ENCODE measurements at places on chromosomes 6 and 20.

DNA sequence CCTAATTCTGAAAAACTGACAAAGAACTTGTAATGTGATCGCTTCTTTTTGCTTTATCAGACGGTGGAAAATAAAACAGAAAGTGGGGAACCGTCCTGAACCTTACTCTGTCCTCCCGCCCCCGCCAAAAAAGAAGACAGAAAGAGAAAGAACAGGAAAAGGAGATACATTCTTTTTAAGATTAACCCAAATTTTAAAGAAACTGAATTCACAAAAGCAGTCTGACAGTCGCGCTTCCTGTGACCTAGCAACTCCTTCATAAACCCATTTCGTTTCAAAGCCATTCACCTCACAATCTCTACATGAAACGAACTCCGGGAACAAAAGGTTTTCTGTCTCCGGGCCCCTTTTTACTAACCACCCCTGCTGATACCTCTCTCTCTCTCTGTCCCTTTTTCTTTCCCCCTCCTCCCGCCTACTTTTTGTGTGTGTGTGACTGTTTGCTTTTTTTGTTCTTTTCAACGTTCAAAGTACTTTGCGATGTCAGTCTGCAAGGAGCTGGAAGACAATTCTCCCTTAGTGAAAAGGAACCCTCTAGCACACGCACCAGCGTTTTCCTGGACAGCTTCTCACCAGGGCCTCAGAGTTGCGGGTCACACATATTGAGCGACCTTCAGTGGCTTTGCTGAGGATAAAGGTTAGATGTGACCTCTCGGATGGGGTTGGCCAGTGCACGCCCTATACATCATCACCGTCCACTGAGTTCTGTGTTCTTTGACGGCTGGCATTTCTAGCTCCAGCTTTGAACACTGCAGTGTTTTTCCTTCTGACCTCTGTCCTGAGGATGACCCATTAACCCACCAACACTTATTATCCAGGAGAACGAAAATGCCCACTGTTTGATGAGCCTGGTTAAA, 530 bp upstream of the NEDD9 start:
- no peak for DNase-seq

- DNase-seq, result no peak
These were observed 28.5 kb upstream of the ADGRF4 start for GRCh38 chr6:47669684-47670513.

- no peak for DNase-seq
These were observed 61.5 kb downstream of the SEL1L2 start for GRCh38 chr20:13928901-13929300.

- DNase-seq, result no peak
These were observed 111.6 kb upstream of the TENT5A start for GRCh38 chr6:81864124-81864523.

- no peak for DNase-seq
These were observed 9.8 kb downstream of the RIMS4 start for GRCh38 chr20:44800391-44801046.

DNA sequence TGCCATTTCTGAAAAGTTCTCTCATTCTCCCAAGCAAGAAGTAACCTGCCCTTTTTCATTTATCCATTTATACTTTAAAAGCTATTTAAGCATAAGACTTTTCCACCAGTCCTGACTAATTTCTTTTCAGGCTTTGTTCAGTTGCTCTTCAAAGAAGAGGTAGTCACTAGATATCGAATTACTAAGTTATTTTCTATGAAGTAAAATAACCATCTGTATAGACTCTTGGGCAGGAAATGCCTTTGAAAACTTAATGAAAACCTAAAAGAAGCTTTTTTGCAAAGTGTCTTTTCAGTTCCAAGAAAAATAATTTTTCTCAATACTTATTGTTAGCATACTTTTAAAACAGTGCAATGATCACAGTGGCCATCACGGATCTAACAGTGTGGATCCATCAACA, 31.3 kb upstream of the LAMP5 start:
- no peak for DNase-seq

- no peak for DNase-seq
These were observed 279.7 kb downstream of the KIF16B start for GRCh38 chr20:16293590-16293989.

- DNase-seq, result peak; percentile 79
These were observed at the start of gene TAGAP for GRCh38 chr6:159044899-159045727. TSS of gene TAGAP (minus strand) at chr6:159044991. CDS start at chr6:159044146, 845 bp downstream.

- DNase-seq, result no peak
These were observed 14.9 kb downstream of the GLP1R start for GRCh38 chr6:39063526-39063925.

DNA sequence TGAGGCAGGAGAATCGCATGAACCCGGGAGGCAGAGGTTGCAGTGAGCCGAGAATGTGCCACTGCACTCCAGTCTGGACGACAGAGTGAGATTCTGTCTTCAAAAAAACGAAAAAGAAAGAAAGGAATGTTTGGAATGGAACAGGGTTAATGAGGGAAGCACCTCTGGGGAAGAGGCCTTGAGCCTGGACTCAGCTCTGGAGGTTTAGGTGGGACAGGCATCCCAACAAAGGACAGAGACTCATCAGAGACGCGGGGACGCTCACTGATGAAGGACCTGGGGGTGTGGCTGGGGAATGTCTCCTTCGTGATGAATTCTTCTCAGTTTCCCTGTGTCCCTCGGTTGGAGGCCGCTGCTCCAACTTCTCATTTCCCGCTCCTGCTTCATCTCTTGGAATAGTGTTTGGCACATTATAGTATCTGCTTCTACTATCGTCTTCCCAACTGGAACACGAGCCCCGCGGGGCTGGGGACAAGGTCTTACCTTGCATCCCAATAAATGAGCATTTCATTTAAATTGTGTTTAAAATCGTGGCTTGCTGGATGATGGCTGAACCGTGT, 27.6 kb downstream of the KIF25 start:
- DNase-seq, result peak; percentile 28

DNA sequence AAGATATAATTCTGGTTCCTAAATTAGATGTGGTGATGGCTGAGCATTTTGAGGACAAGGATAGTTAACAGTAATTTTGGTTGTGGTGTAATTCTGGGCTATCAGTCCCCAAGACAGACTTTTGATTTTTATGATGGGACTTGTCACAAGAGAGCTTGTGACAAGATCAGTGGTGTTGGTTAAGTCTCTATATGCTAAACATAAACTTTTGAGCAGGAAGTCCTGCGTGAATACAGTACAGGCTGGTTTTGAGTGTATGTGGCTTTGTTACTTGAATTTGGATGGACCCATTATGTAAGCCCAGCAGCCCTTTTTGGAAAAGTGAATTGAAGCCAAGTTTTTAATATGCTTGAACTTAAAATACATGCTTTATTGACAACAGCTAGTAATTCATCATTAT, 38.9 kb downstream of the HECA start:
- DNase-seq, result no peak

DNA sequence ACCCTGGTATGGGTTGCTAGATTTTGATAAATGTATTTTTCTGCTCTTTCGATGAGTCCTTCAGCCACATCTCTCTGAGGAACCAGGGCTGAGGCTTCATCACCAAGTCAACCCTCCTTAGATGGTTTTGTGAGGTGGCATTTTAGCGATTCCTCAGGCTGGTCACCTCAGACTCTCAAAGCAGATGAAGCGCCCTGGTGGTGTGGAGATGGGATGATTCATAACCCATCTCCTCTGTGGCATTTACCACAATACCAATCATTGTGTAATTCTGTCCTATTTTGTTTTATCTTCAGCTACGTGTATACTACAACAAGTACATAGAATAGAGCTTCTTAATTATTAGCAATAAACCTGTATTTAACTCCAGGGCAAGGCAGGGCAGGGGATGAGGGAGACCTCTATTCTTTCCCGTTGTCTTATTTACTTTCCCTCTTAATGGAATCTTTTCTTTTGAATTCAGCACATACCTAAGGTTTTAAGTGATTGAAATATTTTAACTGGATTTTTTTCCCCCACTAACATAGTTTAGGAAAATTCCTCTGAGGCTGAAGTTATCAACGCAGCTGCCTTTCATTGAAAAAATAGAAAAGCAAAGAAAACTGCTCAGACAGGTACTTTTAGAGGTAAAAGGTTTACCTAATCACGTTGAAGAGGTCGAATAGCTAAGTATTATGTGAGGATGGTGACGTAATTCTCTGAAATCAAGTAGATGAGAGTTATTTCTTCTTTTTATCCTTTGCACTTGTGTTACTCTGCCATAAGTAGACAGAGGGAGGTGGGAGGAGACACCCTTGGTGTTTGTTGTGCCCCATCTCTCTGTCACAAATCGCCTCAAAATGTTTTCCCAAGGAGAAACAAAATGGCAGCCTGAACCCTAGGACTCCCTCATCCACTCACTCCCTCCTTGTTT, 57.4 kb upstream of the EDN3 start:
- DNase-seq, result no peak

GRCh38 chr20:24566656-24567055, 97.2 kb downstream of the SYNDIG1 start:
- no peak for DNase-seq

DNA sequence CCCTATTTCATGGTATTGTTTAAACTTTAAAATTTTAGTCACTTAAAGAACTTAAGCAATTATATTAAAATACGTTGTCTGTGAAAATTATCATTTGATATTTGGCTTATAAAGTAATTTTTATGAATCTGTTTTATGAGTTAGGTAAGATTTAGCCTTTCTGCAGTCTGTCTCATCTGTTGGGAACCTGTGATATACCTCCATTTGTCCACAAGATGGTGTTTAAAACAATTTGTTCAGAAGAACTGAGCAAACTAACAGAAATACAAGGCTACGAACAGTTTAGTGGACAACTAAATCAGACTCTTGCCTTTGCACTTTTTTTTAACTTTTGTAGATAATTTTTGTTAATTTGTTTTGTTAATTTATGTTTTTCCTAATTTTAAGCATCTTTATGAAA, 92.4 kb downstream of the COL9A1 start:
- DNase-seq, result no peak

- no peak for DNase-seq
These were observed 1.5 kb downstream of the LIN28B start for GRCh38 chr6:104958178-104959025.

DNA sequence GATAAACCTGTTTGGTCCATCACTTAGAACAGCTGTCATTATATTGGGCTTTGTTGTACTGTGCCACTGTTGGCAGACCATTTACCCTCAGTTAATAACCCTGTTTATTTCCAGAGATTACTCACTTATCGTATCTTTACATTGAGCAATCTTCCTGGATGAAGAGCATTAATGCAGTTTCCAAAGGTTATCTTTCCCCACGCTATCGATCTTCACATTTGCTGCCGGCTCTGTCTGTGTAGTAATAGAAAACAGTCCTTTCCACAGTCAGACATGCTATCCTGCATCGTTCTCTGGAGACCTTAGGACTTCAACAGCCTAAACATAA, 27.4 kb downstream of the GHRH start:
- no peak for DNase-seq

All from right atrium auricular region (tissue), 2 donors.